Activated T-helper 17 cell treated with anti-CD3 and anti-CD28 coated beads, Interleukin-2, amount 50 U/mL, for 72 hours (primary cell): ENCODE measurements at places on chromosomes 11 and 22.

DNA sequence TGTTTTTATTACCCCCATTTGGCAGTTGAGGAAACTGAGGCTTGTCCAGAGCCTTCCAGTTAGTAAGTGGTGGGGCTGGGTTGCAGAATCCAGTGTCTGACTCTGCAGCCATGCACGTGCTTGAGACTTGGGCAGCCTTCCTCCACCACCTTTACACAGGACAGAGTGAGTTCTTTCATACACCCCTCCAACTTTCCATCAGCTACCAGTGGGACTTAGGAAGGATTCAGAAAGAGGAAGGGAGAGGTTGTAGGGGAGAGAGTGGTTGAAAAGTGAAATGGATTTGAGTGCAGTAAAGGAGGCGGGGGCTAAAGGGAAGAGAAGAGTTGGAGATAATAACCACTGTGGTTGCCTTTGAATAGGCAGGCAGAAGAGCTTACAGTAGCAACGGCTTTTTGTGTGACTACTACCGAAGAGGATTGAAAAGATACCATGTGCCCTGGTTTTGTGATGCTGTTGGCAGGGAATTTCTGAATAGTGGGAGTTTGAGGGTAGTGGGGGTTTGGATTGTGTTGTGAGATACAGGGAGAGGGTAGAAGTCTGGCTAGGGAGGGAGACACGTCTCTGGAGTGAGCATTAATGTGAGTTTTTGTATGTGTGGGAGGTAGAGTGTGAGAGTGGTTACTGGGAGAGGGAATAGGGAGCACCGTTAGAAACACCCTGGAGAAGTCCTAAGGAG, 1.7 kb downstream of the UVRAG start:
- ATAC-seq: no peak

- no peak for ATAC-seq
These were observed 2.3 kb downstream of the DGCR2 start for GRCh38 chr22:19119949-19120348.

DNA sequence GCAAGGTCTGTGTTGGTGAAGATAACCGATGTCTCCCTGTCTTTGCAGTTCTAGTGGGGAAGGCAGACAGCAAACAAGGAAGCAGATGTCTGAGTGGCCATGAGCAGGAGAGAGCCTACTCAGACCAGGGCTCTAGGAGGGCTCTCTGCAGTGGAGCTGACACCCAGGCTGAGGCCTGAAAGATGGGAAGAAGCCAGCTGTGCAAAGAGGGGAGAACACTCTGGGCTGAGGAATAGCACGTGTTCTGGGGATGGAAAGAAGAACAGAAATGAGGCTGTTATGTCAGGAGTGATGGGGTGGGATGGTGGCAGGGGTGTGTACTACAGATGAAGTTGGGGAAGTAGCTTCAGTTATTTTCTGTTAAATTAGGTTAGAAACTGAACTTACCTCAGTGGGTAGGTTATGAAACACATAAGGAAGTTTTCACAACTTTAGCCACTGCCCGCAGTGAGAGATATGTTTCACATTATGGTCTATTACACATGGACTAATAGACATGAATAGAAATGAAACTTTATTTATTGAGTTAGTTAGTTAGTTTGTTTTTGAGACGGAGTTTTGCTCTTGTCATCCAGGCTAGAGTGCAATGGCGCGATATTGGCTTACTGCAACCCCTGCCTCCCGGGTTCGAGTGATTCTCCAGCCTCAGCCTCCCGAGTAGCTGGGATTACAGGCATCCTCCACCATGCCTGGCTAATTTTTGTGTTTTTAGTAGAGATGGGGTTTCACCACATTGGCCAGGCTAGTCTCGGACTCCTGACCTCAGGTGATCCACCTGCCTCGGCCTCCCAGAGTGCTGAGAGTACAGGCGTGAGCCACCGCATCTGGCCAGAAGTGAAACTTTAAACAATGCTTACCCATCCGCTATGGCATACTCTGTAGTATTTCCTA, 7.8 kb downstream of the DCPS start:
- no peak for ATAC-seq

GRCh38 chr11:5597953-5598352, 1.5 kb downstream of the TRIM6 start:
- ATAC-seq: no peak

GRCh38 chr11:18491924-18492323, 34.8 kb downstream of the TSG101 start:
- ATAC-seq: no peak

DNA sequence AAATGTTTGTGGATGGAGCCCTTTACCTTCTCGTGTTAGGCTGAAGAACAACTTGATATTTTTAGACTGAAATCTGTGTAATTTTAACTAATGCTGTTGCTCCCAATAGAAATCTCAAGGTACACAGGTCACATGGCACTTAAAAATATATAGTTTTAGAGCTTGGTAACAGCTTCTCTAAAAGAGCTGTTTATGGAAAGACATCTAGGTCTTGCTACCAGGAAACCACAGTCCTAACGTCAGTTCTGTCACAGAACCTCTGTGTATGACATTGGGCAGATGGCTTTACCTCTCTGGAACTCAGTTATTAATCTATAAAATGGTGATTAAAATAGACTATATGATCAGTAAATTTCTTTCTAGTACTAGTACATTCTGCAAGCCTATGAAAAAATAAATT, 35.4 kb downstream of the PAK1 start:
- no peak for ATAC-seq

GRCh38 chr22:36966851-36967540, 52.3 kb downstream of the TST start:
- no peak for ATAC-seq

DNA sequence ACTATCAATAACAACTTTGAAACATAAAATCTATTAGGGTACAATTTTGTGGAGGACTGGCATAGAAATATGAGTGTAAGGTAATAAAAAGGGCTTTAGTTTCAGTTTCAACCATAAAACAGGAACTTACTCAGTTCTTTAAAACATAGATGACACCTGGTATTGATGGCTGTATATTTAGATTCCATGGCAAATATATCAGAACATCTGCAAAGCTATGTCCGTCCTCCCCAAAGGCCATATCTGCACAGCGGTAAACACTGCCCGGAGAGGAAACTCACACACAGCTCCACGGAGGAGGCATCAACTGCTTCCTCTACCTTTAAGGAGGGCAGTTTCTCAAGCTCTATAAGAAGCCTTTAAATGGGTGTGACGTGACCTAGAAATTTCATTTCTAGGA, 993.3 kb downstream of the BRD1 start:
- ATAC-seq: no peak

- peak; percentile 82 for ATAC-seq
These were observed 812 bp downstream of the FADD start for GRCh38 chr11:70203751-70204465.

- no peak for ATAC-seq
These were observed 10.5 kb upstream of the YAP1 start for GRCh38 chr11:102099755-102100154.

- peak; percentile 15 for ATAC-seq
These were observed 50.3 kb upstream of the CD44 start for GRCh38 chr11:35088676-35089075.

DNA sequence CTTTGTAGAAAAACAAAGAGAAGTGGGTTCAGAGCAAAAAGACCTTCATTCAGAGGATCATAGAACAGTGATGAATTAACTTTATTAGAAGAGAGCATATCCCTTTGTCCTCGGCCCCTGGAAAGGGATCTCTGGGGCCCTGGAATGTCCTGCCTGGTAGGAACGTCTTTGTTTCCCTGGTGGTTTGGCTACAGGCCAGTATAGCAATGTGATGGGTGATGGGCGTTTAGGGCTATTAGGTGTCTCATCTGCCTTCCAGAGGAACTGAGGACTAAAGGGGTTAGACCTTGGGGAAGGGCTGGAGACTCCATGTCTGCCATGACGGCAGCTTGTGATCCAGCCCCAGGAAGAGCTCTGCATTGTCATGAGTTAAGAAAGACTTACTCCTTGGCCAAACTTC, 9.1 kb downstream of the APOL4 start:
- ATAC-seq: no peak

GRCh38 chr11:77814848-77815247, 5.7 kb downstream of the RSF1 start:
- no peak for ATAC-seq

DNA sequence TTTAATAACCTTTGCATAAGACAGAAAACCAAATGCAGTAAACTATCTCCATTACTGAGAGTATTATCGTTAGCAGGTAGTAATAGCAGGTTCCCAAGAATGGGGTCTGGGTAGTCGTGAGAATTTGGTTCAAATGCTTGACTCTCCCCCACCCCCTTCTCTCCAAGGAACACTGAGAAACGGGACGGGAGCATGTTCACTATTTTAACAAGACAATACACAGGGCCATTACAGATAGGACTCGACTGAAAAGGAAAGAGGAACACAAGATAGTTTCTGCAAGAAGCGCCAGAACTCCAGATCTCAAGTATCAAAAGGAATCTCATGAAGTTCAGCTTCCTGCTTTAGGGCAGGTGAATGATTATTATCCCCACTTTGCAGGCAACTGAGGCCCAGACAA, 27.0 kb downstream of the KMT5B start:
- ATAC-seq: no peak

DNA sequence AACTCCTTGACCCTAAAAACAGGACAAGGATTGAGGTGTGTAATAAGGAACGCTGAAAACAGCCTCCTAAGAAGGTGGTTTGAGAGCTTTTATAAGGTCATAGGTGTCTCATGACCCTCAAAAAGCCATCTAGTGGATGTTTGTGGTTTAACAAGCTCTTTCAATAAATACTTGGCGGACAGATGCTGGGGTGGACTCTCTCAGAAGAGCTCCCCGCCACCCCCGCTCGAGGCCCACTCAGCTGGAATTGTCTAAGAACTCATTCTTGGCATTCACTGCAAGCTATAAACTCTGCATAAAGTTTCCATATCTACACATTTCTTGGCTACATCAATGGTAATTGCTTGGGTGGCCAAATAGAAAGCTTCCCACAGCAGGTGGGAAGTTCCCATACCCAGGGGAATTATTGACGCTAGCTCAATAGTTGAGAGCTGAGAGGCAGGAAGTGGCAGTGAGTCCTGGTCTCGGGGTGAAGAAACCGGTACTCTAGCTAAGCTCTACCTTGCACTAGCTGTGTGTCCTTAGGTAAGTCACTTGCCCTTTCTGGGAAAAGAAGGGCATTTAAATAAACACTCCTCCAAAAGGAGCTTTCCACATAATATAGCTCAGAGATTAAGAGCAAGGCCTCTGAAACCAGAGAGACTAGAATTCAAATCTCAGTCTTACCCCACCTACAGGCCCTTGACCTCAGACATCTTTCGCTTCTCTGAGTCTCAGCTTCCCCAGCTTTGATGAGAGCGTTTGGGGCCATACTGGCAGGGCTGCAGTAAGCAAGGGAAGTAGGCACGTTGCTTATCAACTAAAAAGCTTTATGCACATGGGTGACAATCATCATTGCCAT, 6.4 kb downstream of the MS4A15 start:
- ATAC-seq: peak; percentile 72

DNA sequence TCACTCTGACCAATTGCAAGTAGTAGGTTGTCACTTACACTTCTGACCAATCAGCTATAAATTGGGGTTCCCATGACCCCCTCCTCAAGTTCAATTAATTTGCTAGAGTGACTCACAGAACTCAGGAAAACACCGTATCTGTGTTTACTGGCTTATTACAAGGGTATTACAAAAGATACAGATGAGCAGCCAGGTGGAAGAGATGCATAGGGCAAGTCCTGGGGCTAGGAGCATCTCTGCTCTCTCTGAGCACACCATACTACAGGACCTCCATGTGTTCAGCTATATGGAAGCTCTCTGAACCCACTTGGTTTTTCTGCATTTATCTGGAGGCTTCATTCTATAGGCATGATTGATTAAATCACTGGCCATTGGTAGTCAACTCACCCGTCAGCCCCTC, 11.3 kb upstream of the GRK3 start:
- no peak for ATAC-seq

- ATAC-seq: no peak
These were observed 44.9 kb downstream of the IGLL5 start for GRCh38 chr22:22932512-22932941.

- no peak for ATAC-seq
These were observed 114.3 kb downstream of the PHF21B start for GRCh38 chr22:44895296-44896055.

GRCh38 chr11:84906995-84907394, 720.1 kb downstream of the DLG2 start:
- no peak for ATAC-seq

- no peak for ATAC-seq
These were observed 469.1 kb upstream of the FAT3 start for GRCh38 chr11:91755526-91755925.

- no peak for ATAC-seq
These were observed 397.4 kb downstream of the SOX6 start for GRCh38 chr11:15958910-15959309.

DNA sequence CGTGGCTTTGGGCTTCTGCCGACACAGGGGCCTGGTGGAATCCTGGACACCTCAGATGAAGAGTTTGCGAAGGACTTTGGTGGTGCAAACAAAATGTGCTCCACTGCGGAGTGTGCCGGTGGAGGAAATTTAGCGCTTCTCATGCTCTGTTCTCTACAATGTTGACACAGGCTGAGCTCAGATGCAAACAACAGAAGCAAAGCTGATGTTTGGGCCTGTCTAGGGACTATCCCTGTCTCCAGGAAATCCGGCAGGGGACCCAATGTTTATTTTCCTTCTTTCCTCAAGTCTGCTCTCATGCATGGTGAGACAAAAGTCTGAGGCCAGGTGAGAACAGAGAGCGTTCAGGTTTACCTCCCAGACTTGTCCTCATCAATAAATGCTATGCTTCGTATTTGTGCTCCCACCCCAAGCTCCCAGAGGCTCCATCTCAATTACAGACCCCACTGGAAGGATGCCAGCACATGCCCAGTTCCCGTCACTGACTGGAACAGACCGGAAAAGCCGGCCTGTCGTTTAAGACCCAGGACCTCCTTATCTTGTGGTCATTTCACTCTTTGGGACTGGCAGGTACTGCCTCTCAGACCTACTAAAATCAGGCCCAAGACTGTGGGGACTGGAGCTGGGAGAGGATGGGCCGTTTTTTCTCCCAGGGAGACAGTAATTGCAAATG, 105.7 kb upstream of the B3GAT1 start:
- ATAC-seq: no peak

- no peak for ATAC-seq
These were observed 1.1 kb downstream of the CBX6 start for GRCh38 chr22:38870791-38871359.

GRCh38 chr22:24953384-24954113, 1.0 kb downstream of the KIAA1671 start:
- ATAC-seq: no peak

GRCh38 chr11:32885556-32885955, 7.1 kb upstream of the QSER1 start:
- no peak for ATAC-seq

- ATAC-seq: no peak
These were observed 7.1 kb upstream of the MUC15 start for GRCh38 chr11:26578998-26579661.

DNA sequence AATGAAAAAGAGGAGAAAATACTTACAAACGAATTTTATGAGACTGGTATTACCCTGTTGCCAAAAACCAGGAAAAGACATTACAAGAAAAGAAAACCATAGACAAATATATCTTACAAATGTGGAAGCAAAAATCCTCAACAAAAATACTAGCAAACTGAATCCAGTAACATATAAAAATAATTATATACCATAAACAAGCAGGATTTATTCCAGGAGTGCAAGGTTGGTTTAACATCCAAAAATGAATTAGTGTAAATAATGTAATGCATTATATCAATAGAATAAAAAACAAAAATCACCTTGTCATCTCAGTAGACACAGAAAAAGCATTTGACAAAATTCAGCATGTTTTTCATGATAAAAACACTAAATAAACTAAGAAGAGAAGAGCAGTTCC, 7.3 kb downstream of the NF2 start:
- ATAC-seq: no peak
